Left lung (tissue), 14 donors: ENCODE measurements at places on chromosomes 6 and 20. TPM values are rescaled to one million over a fixed set of nuclear protein-coding genes. Genes with fewer than 3 reads are reported as not detected.

The ANGPT4 gene
- 0.11 TPM for polyA plus RNA-seq

The NOL7 gene
- polyA plus RNA-seq: 79.1 TPM

The OR2J2 gene
- not detected for polyA plus RNA-seq

The PXDC1 gene
- polyA plus RNA-seq: 12.3 TPM

The LINC00237 gene
- polyA plus RNA-seq: not detected

The TNFRSF6B gene
- 3.1 TPM for polyA plus RNA-seq

The PTGIS gene
- polyA plus RNA-seq: 6.8 TPM

The NRSN1 gene
- 0.56 TPM for polyA plus RNA-seq

The TRIM10 gene
- polyA plus RNA-seq: 0.24 TPM

The TPMT gene
- 15.6 TPM for polyA plus RNA-seq

The DLK2 gene
- polyA plus RNA-seq: 2.0 TPM

The ATAT1 gene
- polyA plus RNA-seq: 66.7 TPM

The CST7 gene
- polyA plus RNA-seq: 1.5 TPM

The MUC22 gene
- polyA plus RNA-seq: not detected

The TINAG gene
- polyA plus RNA-seq: not detected

The ABHD16B gene
- not detected for polyA plus RNA-seq

The FERMT1 gene
- polyA plus RNA-seq: 5.4 TPM

The POU3F2 gene
- not detected for polyA plus RNA-seq

The SNAP91 gene
- polyA plus RNA-seq: 1.5 TPM

The PPIL6 gene
- polyA plus RNA-seq: 8.9 TPM

The PDSS2 gene
- 13.9 TPM for polyA plus RNA-seq

The FNDC1 gene
- 3.6 TPM for polyA plus RNA-seq

The HLA-DRB5 gene
- polyA plus RNA-seq: 5.1 TPM

The FYN gene
- polyA plus RNA-seq: 132 TPM

The EDN1 gene
- 58.9 TPM for polyA plus RNA-seq
